Astrocyte of the spinal cord (primary cell): ENCODE measurements at places on chromosomes 13 and 19.
A peak's percentile ranks its signal among the peaks of the same experiment; 100 is the strongest.

- DNase-seq: no peak
These were observed 12.6 kb downstream of the ABCA7 start for GRCh38 chr19:1052349-1052975.

DNA sequence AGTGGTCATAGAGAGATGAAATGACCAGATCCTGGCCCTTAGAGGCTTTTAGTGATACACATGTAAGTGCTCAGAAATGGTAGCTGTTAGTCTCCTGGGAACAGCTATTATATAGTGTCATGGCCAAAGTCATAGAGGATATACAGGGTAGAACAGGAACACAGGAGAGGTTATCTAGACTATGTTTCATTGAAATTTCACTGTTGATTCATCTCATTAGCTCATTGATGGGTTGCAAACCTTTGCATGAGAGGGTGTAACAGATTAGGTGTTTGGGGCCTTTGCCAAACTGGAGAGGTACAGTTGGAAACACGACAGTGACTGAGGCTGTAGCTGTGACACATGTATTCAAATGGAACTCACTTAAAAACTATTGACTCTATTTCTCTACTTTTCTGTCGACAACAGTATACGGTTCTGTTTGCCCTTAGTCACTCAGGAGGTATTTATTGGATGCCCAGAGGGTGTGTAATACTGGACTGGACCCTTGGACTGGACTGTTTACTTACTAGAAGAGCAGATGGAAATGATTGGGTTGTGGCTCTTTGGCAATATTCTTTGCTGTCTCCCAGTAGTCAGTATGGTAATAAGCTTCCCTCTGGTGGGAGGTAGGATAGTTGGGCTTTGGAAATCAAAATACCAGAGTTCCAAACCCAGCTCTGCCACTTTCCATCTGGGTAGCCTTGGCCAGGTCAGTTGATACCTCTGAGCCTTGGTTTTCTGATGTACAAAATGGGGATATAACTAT is 29.8 kb downstream of the ARHGAP35 start:
- DNase-seq: peak; percentile 76

- DNase-seq: no peak
These were observed 24.7 kb downstream of the IL12RB1 start for GRCh38 chr19:18062028-18062427.

GRCh38 chr13:99403458-99403971 is 96.3 kb upstream of the GPR183 start:
- DNase-seq: no peak

GRCh38 chr19:42241279-42241678 is 1.1 kb downstream of the GSK3A start:
- no peak for DNase-seq

DNA sequence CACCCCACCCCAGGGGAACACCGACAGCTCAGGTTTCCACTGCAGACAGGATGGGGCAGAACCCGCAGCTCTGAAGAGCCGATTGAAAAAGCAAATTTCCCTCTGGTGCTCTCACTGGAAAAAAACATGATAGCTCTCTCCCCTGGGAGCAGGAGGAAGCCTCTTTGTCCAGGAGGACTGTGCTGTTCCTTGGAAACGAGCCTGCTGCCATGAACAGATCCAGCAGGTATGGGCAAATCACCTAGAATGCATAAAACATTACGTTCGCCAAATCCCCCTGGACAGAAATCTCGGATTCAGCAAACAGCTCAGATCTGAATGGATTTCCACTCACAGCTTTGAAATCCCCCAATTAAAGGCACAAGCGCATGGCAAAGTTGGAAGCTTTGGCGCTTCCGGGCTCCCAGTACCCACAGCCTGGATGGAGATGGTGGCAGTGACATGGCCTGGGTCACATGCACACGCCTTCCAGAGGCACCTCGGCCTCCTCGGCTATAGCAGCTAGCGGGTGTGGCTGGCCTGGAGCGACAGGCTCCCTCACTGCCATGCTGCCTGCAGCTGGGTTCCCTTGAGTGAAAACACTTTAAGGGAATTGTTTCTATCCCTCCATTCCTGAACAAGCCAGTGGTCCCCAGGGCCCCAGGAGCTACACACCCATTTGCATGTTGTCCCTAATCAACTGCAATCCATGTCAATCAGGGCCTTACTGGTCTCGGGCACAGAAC is 59.1 kb downstream of the CEBPG start:
- DNase-seq: no peak

- no peak for DNase-seq
These were observed 18.2 kb downstream of the CRX start for GRCh38 chr19:47839913-47840312.

GRCh38 chr13:21080593-21080891 is 19.2 kb upstream of the LATS2 start:
- DNase-seq: no peak

DNA sequence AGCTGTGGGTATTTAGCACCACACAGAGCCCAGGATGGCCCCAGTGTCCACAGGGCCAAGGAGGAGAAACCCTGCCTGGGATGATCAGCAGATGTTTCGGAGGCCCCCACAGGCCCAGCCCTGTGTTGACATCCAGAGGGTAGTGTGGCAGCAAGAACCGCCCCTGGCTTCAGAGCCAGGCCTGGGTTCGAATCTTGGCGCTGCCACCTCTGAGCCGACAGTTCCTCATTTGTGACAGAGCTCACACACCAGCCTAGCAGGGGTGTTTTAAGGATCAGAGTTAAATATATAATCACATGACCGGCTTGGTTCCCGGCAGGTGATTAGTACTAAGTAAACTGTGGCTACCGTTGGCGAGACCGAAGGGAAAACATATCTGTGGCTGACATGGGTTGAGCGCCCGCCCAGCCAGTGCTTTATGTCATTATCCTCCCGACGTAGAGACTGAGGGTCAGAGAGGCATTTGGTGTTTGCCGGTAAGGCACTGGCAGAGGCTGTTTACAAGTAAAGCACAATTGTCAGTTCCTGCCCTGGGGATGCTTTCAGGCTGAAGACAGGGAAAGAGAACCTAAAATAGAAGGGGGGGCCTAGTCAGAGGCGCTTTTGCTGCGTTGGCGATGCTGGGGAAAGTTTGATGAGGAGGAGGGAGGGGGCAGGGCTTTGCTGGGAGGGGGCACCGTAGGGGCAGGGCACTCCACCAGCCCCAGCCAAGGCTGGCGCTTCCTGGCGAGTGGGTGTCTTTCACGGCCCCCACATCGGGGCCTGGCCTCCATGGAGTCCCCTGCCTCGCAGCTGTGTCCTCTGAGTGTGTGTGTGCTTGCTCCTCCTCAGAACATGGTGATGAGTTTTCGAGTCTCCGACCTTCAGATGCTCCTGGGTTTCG is 4.8 kb downstream of the PIAS4 start:
- DNase-seq: no peak

- DNase-seq: no peak
These were observed 41.5 kb upstream of the C13orf46 start for GRCh38 chr13:114015111-114015968.

GRCh38 chr13:48411841-48412531 is 927 bp downstream of the LPAR6 start:
- DNase-seq: peak; percentile 55

DNA sequence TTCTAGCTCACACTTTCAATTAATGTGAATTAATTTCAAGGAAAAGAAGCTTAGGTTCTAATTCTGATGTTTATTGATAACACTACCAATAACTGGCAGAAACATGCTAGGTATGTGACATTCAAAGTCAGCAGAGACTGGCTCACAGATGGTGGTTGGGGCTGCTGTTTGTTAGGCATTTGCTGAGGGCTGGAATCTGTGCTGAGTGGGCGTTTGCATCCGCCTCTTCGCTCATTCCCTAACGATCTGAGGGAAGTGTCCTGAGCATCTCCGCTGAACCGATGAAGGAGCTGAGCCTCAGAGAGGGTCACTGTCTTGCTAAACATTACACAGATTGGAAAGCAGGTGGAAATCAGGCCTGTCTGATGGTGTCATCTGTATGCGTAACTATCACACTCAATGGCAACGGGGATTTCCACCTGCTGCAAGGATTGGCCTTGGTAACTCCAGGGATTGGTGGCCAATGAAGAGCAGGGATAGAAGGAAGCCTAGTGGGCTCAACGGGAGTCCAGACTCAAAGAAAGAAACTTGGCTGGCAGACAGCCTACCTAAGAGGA is 338.9 kb downstream of the TEX29 start:
- no peak for DNase-seq

DNA sequence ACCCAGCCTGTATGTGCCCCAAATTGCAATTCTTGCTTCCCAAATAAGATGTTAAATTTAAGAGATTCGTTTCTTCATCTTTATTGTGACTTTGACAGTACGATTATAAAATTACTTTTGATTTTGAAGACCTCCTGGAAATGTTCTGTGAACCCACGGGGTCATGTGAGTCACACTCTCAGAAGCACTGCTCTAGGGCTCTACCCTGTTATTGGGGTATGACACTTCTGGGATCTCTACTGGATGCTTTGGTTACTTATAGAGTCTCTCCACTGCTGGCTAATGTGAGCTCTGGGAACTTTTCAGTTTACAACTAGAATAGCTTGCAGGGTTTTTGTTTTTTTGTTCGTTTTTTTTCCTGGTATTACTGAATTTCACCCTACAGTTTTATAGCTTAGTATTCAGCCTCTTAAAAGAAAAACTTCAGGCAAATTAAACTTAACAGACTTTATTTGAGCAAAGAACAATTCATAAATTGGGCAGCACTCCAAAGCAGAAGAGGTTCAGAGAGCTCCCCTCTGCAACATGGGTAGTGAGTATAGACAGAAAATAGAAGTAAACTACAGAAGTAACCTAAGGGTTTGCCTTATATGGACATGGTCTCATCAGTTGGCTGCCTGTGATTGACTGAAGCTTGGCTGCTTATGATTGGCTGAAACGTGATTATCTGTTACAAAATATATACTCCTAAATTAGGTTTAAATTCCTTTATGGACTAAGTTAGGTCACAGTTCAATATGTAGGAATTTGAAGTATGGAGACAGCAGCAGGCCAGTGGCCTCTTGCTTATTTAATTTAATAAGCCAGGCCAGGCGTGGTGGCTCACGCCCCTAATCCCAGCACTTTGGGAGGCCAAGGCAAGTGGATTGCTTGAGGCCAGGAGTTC is 28.5 kb upstream of the PSPC1 start:
- no peak for DNase-seq

GRCh38 chr13:48592688-48593049 is 59.8 kb upstream of the RCBTB2 start:
- no peak for DNase-seq

GRCh38 chr19:49217382-49217781 is 59.8 kb downstream of the TRPM4 start:
- no peak for DNase-seq

- DNase-seq: no peak
These were observed 21.5 kb upstream of the SERPINE3 start for GRCh38 chr13:51318015-51318414.

GRCh38 chr13:21749410-21749809 is 78.5 kb downstream of the FGF9 start:
- peak; percentile 20 for DNase-seq

DNA sequence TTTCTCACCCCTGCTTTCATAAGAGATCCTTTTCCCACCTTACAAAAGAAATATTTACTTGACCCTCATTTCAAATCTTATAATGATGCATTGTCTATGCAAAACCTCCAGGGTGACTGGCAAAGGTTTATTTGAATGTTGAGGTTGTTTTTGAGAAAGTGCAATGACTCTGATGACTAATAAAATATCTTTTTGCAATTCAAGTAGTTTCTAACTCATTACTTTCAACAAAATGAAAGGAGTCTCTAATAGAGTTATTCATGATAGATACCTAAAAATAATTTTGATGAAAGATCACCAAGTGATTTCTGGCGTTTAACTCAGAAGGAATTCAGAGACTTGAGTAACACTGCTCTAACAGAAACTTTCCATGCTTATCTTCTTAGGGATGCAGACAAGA is 144.2 kb downstream of the FOXO1 start:
- DNase-seq: no peak

- DNase-seq: peak; percentile 87
These were observed 342.4 kb downstream of the KCNRG start for GRCh38 chr13:50357586-50358118.

DNA sequence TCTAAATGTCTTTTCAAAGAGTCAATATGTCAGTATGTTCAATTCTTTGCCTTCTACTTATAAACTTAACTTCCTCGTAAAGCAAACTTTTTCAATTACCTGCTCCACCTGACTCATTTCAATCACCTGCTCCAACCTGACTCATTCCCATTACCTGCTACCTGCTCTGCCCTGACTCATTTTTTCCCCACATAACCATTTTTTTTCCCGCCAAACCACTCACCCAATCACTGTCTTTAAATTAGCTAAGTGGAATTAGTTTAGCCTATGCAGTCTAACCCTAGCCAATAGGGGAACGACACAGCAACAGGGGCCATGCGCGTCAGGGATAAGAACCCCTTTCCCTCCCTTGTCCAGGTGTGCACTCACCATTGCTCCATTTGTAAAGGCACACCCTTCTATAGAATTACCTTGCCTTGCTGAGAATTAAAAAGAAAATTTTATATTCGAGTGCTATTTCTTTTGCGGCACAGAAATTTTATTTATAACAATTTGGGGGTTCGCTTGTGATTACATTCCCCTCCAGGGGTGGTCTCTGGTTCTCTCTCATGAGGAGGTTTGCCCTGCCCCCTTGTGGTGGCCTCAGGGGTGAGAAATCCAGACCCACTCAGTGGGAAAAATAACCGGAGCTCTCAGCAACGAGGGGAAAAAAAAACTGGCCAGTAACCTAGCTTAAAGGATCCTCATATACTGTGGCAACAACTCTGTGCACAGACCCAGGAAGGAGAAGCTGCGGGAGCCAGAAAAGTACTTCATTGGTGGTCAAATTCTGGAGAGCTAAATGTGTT is 193.1 kb downstream of the ZNF486 start:
- no peak for DNase-seq

- DNase-seq: no peak
These were observed 141.3 kb downstream of the RNF17 start for GRCh38 chr13:24905242-24905641.

- no peak for DNase-seq
These were observed 98.0 kb downstream of the EDNRB start for GRCh38 chr13:77820431-77821149.

DNA sequence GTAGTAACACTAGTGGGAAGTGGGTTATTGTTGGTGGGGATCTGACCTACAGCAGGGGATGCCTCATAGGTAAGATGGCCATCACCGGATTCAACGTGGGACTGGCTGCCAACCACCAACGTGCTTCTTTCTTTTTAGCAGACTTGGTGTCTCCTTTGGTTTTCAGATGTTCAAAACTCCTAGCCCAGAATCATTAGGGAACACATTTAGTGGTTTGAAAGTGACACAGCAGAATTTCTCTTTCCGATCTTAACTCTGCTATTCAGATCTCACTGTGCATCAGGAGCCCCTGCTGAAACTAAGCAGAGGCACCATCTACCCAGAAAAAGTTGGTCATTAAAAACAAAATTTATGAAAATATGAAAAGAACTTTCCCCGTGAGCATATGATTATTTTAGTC is 36.7 kb upstream of the PCDH8 start:
- DNase-seq: no peak

DNA sequence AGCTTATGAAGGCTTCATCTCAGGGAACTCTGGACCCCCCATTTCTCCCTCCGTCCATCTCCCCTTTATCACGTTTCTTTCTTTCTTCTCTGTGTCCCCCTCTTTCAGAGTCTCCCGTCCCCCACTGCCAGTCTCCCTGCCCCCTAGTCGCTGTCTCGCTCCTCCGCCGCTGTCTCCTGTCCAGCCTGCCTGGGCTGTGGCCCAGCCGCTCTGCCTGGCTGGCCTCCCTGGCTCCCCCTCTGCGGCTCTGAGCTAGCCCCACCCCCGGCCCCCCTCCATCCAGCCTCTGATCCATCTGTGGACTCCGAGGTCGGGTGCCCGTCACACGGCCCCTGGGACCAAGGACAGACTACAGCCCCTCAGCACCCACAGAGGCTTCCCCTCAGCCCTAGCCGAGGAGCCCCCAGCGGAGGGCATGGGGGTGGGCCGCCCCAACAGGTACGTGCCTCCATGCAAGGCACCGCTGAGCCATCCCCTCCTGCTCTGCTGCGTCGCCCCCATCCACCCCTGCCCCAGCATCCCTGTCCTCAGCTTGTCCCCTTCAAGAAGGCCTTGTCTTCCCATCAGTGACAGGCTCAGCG is 1.1 kb upstream of the KCNJ14 start:
- DNase-seq: no peak
